IMR-90 (cell line): ENCODE measurements at places on chromosomes 3 and 15. TPM values are rescaled to one million over a fixed set of nuclear protein-coding genes. Genes with fewer than 3 reads are reported as not detected.

RBP2 gene
- not detected in 2 replicates for total RNA-seq

SYNPR gene
- not detected in 2 replicates for total RNA-seq

FOXL2NB gene
- total RNA-seq = under 0.01 TPM in 1 of 2 replicates, not detected in the other

CCDC33 gene
- total RNA-seq = not detected in 2 replicates

SLC15A2 gene
- under 0.01 and 0.18 TPM in 2 replicates for total RNA-seq

GLCE gene
- total RNA-seq = 29.6 and 38.0 TPM in 2 replicates

RSRC1 gene
- total RNA-seq = 41.8 and 71.7 TPM in 2 replicates

ANKUB1 gene
- total RNA-seq = not detected in 2 replicates

IP6K2 gene
- 73.7 and 76.9 TPM in 2 replicates for total RNA-seq

SNUPN gene
- total RNA-seq = 23.8 and 28.6 TPM in 2 replicates

MAP1A gene
- total RNA-seq = 47.2 and 48.2 TPM in 2 replicates

CHRM5 gene
- total RNA-seq = under 0.01 TPM in 2 replicates

HIGD2B gene
- not detected in 2 replicates for total RNA-seq

STAC gene
- total RNA-seq = 0.28 and 0.36 TPM in 2 replicates

TMEM212 gene
- total RNA-seq = not detected in 2 replicates

CDCP1 gene
- total RNA-seq = 2.5 TPM in 2 replicates

MME gene
- total RNA-seq = 19.4 and 22.8 TPM in 2 replicates

CCR9 gene
- total RNA-seq = not detected in 2 replicates

ULK3 gene
- 8.6 and 11.8 TPM in 2 replicates for total RNA-seq

AGBL1 gene
- not detected in 2 replicates for total RNA-seq

CTXND1 gene
- total RNA-seq = not detected in 2 replicates

MITF gene
- total RNA-seq = 13.3 and 16.7 TPM in 2 replicates

SPRED1 gene
- 17.9 and 38.3 TPM in 2 replicates for total RNA-seq

ILDR1 gene
- total RNA-seq = not detected in 2 replicates

ISG20 gene
- 0.72 and 1.1 TPM in 2 replicates for total RNA-seq

MED12L gene
- total RNA-seq = 0.18 and 0.28 TPM in 2 replicates
